ENCODE measurements at places on chromosomes 2 and 18.

- DNase-seq: no peak
Measured at GRCh38 chr2:211503198-211503597, 946.8 kb downstream of the CPS1 start.

DNA sequence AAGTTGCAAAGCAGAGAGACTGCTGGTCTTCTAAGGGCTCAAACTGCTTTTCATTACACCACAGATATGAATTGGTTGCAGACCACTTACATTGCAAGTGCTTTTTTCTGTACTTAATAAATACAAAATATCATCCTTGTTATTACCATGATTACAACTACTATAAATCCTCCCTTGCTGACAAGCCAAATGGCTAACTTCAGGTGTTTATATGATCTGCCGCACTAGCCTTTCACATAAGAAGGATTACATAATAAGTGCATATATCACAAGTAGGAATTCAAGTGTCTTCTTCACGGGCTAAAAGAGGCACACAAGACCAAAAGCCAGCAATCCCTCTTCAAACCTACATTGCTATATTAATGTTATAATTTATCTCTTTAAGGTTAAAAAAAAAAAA, 373.0 kb downstream of the ZEB2 start:
- DNase-seq: no peak

DNA sequence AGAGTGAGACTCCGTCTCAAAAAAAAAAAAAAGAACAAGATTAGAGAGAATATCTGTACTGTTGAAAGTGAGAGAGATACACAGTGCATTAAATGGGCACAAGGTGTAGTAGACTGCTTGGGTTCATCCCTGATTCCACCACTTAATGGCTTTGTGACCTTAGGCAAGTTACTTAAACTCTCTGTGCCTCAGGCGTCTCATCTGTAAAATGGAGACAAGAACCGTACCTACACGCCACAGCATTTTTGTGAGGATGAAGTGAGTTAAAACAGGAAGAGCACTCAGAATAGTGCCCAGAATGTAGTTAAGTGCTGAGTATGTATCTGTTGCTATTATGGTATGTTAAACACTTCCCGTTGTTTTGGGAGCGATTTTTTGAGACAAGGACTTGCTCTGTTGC, 64.3 kb downstream of the MTHFD2 start:
- no peak for DNase-seq

GRCh38 chr18:48417985-48418384, 8.8 kb upstream of the ZBTB7C start:
- DNase-seq: no peak

- no peak for DNase-seq
Measured at GRCh38 chr2:207937823-207938222, 87.5 kb downstream of the PLEKHM3 start.

DNA sequence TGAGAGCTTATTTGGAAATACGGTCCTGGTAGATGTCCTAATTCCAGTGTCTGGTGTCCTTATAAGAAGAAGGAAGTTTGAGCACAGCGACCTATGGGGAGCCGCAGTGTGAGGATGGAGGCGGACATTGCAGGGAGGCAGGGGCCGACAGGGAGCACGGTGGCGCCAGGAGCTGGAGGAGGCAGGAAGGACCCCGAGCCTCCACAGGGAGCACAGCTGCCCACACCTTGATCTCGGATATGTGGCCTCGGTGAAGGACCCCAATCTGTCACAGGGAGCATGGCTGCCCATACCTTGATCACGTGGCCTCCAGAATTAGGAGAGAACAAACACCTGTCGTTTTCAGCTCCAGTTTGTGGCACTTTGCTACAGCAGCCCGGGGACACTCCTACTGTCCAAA, 461.6 kb upstream of the SALL3 start:
- no peak for DNase-seq

DNA sequence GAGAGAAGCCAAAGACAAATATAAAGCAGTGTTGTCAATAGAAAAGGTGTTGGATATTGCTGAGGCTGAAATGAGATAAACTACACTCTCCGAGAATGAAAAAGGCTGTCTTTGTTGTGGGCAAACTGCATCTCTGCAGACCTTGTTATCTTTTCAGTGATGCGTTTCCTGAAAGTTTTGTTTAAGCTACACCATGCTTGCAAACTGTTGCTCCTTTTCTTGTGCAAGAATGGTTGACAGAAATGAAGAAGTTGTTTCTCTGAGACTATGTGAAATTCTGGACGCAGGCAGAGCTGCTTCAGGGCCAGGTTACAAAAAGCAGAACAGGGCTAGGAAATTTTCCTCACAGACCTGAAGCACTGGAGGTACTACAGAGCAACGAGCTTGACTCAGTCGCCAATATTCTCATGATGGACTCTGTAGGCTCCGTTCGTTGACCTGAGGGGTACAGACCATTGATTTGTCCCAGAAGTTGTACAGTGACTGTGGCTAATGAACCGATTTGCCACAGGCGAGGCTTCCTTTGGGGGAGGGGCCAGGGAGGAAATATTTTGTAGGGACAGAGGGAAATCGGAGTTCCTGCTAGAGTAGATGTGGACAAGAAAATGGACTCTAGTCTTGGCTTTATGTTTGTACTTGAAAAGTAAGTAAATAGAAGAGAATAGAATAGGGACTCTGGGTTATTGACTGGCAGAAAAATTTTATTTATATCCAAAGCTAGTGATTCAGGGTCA, 3.5 kb upstream of the ATL2 start:
- no peak for DNase-seq

- no peak for DNase-seq
Measured at GRCh38 chr18:47062471-47062870, 27.1 kb upstream of the ELOA2 start.

- DNase-seq: no peak
Measured at GRCh38 chr18:42157878-42158277, 202.8 kb downstream of the PIK3C3 start.
